ENCODE measurements at places on chromosomes 4 and X.

- no peaks in the 10 kb centered on the region for H3K36me3 ChIP-seq
- H3K27me3 ChIP-seq = no peaks in the 10 kb centered on the region
- H3K27ac ChIP-seq = no peak overlapping the region
- H3K4me1 ChIP-seq = no peaks in the 10 kb centered on the region
- no peak for DNase-seq
Observed at GRCh38 chr4:19327364-19327763, 924.3 kb upstream of the SLIT2 start.

DNA sequence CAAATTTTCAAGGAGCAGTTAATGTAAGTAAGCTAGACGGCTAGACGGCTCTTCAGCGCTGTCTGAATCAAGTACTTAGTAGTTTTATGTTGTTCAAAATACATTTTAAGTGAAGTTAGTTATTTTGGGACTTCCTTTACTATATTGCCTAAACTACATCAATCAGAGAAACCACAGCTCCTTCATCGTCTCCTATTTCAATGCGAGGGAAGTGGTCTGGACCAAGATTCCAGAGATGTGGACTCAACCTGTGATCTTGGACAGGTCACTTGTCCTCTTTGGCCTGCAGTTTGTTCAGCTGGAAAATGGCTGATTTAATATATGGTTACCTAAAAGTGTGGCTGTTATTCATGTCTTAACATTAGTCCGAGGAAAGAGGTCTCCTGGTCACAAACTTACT, 10.6 kb downstream of the ING2 start:
- no peak overlapping the region for H3K27ac ChIP-seq
- DNase-seq = no peak
- peaks cover 33% of the 10 kb centered on the region for H3K4me1 ChIP-seq
- peaks cover 16% of the 10 kb centered on the region for H3K36me3 ChIP-seq
- H3K4me3 ChIP-seq = no peak overlapping the region

- H3K27ac ChIP-seq = no peak overlapping the region
- H3K27me3 ChIP-seq = no peaks in the 10 kb centered on the region
- peaks cover 20% of the 10 kb centered on the region for H3K36me3 ChIP-seq
- H3K4me3 ChIP-seq = no peak overlapping the region
- H3K4me1 ChIP-seq = no peaks in the 10 kb centered on the region
Observed at GRCh38 chr4:103091601-103092223, 7.9 kb downstream of the BDH2 start.

DNA sequence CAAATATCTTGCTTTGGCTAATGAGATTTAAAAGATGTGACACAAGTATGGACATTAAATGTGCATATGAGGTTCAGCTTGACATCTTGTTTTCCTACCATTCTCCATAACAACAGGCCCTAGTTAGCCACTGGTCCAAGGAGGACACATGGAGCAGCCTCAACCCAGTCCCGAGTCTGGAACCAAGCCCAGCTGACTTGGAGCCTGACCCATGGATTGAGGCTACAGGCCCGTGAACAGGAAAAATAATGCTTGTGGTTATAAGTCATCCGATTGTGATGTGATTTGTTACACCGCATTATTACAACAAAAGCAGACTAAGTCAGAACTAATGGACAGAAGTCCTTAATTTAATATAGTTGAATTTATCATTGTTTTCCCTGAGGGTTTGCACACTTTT, 123.2 kb upstream of the BANK1 start:
- no peak overlapping the region for H3K4me3 ChIP-seq
- H3K27ac ChIP-seq = no peak overlapping the region
- no peaks in the 10 kb centered on the region for H3K4me1 ChIP-seq

DNA sequence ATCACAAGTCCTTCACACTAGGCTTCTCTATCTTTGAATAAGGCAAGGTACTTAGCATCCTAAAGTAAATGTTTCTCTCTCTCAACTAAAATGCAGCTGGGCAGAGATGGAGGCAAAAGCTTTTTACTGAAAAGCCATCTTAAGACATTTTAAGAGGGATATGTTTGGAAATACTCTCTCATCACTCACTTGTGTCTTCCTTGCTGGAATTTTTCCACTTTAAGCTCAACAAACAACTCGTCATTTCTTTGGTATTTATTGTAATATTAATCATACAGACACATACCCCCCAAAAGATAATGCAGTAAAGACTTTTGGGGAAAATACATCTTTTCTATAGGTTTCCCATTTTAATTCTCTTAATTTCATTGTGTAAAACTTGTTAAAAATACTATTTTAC, 16.4 kb downstream of the MBNL3 start:
- no peaks in the 10 kb centered on the region for H3K27me3 ChIP-seq
- DNase-seq = no peak
- no peak overlapping the region for H3K27ac ChIP-seq
- no peak overlapping the region for H3K4me3 ChIP-seq

GRCh38 chrX:55452833-55453124, 852 bp downstream of the MAGEH1 start:
- no peak for DNase-seq
- H3K36me3 ChIP-seq = no peaks in the 10 kb centered on the region
- peak overlapping the region; percentile 92 for H3K4me3 ChIP-seq
- no peak overlapping the region for H3K27ac ChIP-seq
- no peaks in the 10 kb centered on the region for H3K27me3 ChIP-seq

- peaks cover 5% of the 10 kb centered on the region for H3K27me3 ChIP-seq
- H3K36me3 ChIP-seq = no peaks in the 10 kb centered on the region
Observed at GRCh38 chrX:154495472-154495922, 5.1 kb upstream of the SLC10A3 start.

- no peaks in the 10 kb centered on the region for H3K27me3 ChIP-seq
- H3K27ac ChIP-seq = no peak overlapping the region
- no peaks in the 10 kb centered on the region for H3K4me1 ChIP-seq
- H3K4me3 ChIP-seq = no peak overlapping the region
- no peaks in the 10 kb centered on the region for H3K36me3 ChIP-seq
Observed at GRCh38 chr4:184238072-184238745, 20.5 kb upstream of the ENPP6 start.

DNA sequence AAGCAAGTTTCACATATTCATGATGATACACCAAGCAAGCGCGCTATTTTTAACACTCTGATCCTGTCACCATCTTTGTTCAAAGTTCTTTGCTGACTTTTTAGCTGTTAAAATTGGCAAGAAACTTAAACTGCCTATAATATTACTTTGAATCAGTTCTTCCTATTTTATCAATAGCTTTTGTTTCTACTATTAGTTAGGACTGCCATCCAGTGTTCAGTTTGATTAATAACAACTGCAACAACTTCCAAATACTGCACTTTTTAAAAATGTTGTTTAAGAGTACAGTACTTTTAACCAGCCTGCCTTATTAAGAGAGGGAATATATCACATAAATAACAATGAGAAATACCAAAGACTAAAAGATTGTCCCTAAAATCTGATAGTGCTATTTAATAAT, 614.3 kb downstream of the FAM133A start:
- H3K4me1 ChIP-seq = peaks cover 33% of the 10 kb centered on the region
- H3K27me3 ChIP-seq = no peaks in the 10 kb centered on the region
- H3K27ac ChIP-seq = no peak overlapping the region
- peaks cover 30% of the 10 kb centered on the region for H3K36me3 ChIP-seq
- no peak for DNase-seq
- no peak overlapping the region for H3K4me3 ChIP-seq

GRCh38 chr4:185246453-185246852, 37.1 kb downstream of the SNX25 start:
- no peak for DNase-seq
- H3K27ac ChIP-seq = 0 out of 2 replicates have a peak overlapping the region, but pooled peaks have one; percentile 8
- no peak overlapping the region for H3K4me3 ChIP-seq
- peaks cover 15% of the 10 kb centered on the region for H3K36me3 ChIP-seq

DNA sequence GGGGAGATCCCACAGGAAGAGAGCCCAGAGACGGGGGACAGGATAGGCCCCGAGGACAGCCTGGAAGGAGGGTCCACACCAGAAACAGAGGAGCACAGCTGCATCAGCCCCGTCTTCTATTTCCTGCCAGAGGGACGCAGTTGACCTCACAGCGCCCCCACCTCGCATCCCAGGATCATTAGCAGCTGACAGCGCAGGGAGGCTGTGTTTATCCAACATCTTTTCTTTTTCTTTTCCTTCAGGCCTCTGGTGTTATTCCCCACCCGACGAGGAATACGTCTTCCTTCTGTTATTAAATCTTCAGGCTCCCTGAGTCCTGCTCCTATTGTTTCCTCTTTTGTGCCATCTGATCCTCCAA, 75.4 kb downstream of the DCHS2 start:
- no peak overlapping the region for H3K27ac ChIP-seq
- peaks cover 19% of the 10 kb centered on the region for H3K4me1 ChIP-seq
- peak overlapping the region; percentile 95 for H3K4me3 ChIP-seq
- H3K27me3 ChIP-seq = peaks cover 17% of the 10 kb centered on the region
- peak; percentile 59 for DNase-seq

DNA sequence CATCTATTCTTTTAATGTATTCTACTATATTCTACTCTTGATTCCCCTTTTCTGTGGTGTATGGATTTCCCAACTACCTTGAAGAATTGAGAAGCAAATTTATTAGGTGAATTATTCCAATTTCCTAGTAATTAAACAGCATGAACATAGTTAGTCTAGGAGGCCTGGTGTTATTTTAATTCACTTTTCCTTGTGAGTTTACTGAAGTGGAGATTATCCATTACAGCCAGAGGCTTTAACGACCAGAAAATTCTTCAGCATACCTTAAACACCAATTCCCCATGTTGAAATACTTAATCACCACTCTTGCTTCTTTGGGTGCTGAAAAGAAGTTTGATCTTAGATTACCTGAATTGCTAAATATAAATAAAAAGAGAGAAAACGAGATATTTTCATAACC, 29.4 kb downstream of the FAT4 start:
- H3K27me3 ChIP-seq = no peaks in the 10 kb centered on the region
- peaks cover 41% of the 10 kb centered on the region for H3K4me1 ChIP-seq
- H3K27ac ChIP-seq = no peak overlapping the region
- H3K36me3 ChIP-seq = no peaks in the 10 kb centered on the region
- no peak overlapping the region for H3K4me3 ChIP-seq
- no peak for DNase-seq

DNA sequence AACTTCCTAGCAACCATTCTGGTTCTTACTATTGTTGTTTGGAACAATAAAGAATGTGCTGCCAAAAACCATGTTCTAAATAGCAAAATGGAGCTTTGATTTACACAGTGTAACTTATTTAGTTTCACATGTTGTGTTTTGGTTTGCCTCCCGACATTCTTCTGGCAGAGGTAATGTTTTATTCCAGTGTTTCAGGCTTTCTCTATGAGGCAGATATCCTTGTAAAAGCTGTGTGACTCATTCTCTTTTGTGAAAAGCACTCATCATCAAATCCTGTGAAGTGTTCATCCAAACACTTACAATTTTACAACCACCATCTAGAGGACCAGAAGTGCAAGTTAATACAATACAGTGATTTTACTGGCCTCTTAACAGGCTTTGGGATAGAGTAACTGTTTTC, 219.0 kb upstream of the GIMD1 start:
- no peak overlapping the region for H3K27ac ChIP-seq
- H3K27me3 ChIP-seq = no peaks in the 10 kb centered on the region
- DNase-seq = no peak
- peaks cover 28% of the 10 kb centered on the region for H3K4me1 ChIP-seq
- no peaks in the 10 kb centered on the region for H3K36me3 ChIP-seq
- H3K4me3 ChIP-seq = no peak overlapping the region

DNA sequence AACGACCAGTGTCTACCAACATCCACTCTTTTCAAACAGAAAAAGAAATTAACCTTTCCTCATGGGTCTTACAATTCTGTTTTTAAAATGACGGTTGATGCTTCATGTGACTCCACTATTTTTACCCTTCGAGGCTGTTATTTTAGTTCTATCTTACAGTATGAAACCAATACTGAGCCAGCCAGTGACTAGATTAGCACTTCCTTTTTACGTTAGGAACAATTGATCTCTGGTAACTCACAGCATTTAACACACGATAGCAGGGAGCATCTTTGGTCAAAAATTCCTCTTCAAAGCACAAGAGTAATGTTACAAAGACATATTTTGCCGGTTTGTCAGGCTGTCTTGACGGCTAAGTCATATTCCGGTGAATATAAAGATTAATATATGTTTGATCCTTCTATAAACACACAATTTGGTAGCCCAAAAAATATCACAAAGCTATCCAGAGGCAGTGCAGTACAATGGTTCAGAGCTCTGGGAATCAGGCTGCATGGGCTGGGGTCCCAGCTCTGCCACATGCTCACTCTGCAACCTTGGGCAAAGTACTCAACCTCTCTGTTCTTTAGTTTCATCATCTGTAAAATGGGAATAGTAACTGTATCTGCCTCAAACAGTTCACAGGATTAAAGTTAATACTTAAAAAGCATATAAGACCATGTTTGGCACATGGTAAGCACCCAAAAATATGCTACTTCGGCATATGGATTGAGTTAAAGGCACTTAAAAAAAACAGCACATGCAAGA, 62.9 kb upstream of the TXK start:
- peaks cover 25% of the 10 kb centered on the region for H3K4me1 ChIP-seq
- H3K36me3 ChIP-seq = no peaks in the 10 kb centered on the region
- no peaks in the 10 kb centered on the region for H3K27me3 ChIP-seq
- no peak overlapping the region for H3K27ac ChIP-seq
- DNase-seq = no peak

- H3K36me3 ChIP-seq = no peaks in the 10 kb centered on the region
- H3K4me3 ChIP-seq = no peak overlapping the region
- DNase-seq = no peak
- no peaks in the 10 kb centered on the region for H3K27me3 ChIP-seq
Observed at GRCh38 chrX:41946989-41947612, 23.7 kb upstream of the CASK start.
